ENCODE measurements at places on chromosomes 7 and 10. TPM values are rescaled to one million over a fixed set of nuclear protein-coding genes. Genes with fewer than 3 reads are reported as not detected.

The MSS51 gene
- 0.43 TPM for total RNA-seq

The TEX36 gene
- total RNA-seq = not detected

The CFAP46 gene
- 2.1 TPM for total RNA-seq

The SUN3 gene
- not detected for total RNA-seq

The POLR2J2 gene
- total RNA-seq = 3.8 TPM

The MRPS17 gene
- 9.8 TPM for total RNA-seq

The SAP25 gene
- total RNA-seq = 0.52 TPM

The GBX1 gene
- not detected for total RNA-seq

The TBRG4 gene
- total RNA-seq = 113 TPM

The MAGI2 gene
- total RNA-seq = 1.7 TPM

The OLAH gene
- total RNA-seq = 0.40 TPM

The MBL2 gene
- not detected for total RNA-seq

The ADCY1 gene
- total RNA-seq = 2.3 TPM

The PDE6C gene
- not detected for total RNA-seq

The PRKG1 gene
- 0.81 TPM for total RNA-seq

All from NCI-H460 (cell line).